ENCODE measurements at places on chromosomes 16 and 17. TPM values are rescaled to one million over a fixed set of nuclear protein-coding genes. Genes with fewer than 3 reads are reported as not detected.
A peak's percentile ranks its signal among the peaks of the same experiment; 100 is the strongest.

KCNH6 gene
- total RNA-seq, result not detected

CTRB2 gene
- not detected for total RNA-seq

ZBTB4 gene
- 16.5 TPM for total RNA-seq

MGAT5B gene
- not detected for total RNA-seq

- DNase-seq, result no peak
- H3K4me1 ChIP-seq, result peaks cover 33% of the 10 kb centered on the region
- H3K27ac ChIP-seq, result no peak overlapping the region
- peaks cover 2% of the 10 kb centered on the region for H3K36me3 ChIP-seq
- no peaks in the 10 kb centered on the region for H3K27me3 ChIP-seq
- peak overlapping the region; percentile 95 for H3K4me3 ChIP-seq
Observed at GRCh38 chr16:11978080-11978479, 1.5 kb downstream of the SNX29 start.

GRCh38 chr16:73420244-73420643, 372.3 kb upstream of the ZFHX3 start:
- no peaks in the 10 kb centered on the region for H3K36me3 ChIP-seq
- no peaks in the 10 kb centered on the region for H3K27me3 ChIP-seq
- no peaks in the 10 kb centered on the region for H3K4me1 ChIP-seq
- no peak for DNase-seq
- no peak overlapping the region for H3K4me3 ChIP-seq

- peak; percentile 65 for DNase-seq
- H3K36me3 ChIP-seq, result peaks cover 27% of the 10 kb centered on the region
Observed at GRCh38 chr16:4064950-4065352, 51.3 kb downstream of the ADCY9 start.

DNA sequence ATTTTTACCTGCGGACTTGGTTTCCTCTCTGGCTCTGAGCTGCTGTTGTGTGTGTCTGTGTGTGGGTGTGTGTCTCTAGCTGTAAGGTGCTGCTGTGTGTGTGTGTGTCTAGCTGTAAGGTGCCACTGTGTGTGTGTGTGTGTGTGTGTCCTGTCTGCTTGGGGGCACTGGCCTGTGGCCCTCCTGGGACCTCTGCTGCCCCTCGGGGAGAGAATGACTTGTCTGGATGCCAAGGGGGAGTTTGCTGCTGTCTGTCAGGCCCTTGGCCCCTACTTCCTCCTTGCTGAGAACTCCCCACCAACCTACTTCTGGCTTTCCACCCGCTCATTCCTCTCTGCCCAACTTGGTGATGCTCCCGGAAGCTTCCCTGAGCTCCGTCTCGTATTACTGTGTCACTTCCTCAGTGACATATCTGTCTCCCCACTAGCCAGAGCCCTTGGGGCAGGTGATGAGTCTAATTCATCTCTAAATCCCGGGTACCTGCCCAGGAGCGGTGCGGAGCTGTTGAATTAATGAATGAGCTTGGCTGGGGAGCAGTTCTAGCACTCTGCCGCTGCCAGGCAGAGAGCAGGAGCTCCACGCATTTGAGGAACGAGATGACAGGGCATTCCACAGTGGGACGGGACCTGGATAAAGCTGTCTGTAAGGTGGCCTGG, 3.5 kb upstream of the LASP1NB start:
- DNase-seq, result peak; percentile 14
- no peak overlapping the region for H3K4me3 ChIP-seq
- H3K36me3 ChIP-seq, result peaks cover 21% of the 10 kb centered on the region
- peaks cover 32% of the 10 kb centered on the region for H3K4me1 ChIP-seq
- peak overlapping the region; percentile 16 for H3K27ac ChIP-seq

- H3K27ac ChIP-seq, result no peak overlapping the region
- H3K27me3 ChIP-seq, result no peaks in the 10 kb centered on the region
- no peak for DNase-seq
- no peaks in the 10 kb centered on the region for H3K36me3 ChIP-seq
Observed at GRCh38 chr16:19850131-19850817, 34.4 kb downstream of the GPRC5B start.

GRCh38 chr16:5002699-5003143, 31.0 kb downstream of the NAGPA start:
- peaks cover 6% of the 10 kb centered on the region for H3K27me3 ChIP-seq
- no peak overlapping the region for H3K27ac ChIP-seq
- H3K36me3 ChIP-seq, result no peaks in the 10 kb centered on the region
- DNase-seq, result no peak
- no peak overlapping the region for H3K4me3 ChIP-seq
- no peaks in the 10 kb centered on the region for H3K4me1 ChIP-seq

DNA sequence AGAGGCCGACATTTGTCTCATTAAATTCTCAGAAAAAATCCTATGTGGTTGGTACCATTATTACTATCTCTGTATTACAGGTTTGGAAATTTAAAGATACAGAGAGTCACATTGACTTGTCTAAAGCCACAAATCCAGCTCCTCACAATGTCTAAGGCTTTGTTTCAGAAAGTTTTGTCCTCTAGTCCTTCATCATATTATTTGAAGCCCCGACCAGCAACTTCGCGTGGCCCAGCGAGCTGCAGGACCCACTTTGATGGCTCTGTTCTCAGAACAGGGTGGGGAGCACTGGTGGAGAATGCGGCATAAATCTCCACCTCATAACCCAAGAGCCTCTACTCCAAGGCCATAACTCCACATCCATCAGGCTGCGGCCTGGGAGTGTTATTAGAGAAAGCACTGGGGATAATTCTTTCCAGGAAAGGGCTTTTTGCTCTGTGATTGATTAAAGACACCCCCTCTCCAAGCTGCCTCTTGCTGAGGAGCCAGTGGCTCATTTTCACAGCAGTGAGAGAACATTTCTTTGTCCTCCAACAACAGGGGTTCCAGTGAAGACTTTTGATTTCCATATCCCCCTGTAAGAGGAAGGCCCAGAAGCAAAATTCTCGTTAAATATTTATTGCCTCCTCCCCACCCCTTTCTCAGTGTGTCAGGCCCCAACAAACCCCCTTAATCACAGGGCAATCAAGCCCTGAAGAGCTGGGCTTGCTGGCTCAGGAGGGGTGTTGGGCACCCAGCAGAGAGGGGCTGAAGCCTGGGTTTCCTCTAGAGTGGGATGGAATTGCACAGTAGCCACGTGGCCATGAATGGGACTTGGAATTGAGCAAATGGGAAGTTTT, 113.7 kb upstream of the CDH11 start:
- no peaks in the 10 kb centered on the region for H3K4me1 ChIP-seq
- no peak for DNase-seq
- H3K27ac ChIP-seq, result no peak overlapping the region
- H3K4me3 ChIP-seq, result no peak overlapping the region
- no peaks in the 10 kb centered on the region for H3K27me3 ChIP-seq

DNA sequence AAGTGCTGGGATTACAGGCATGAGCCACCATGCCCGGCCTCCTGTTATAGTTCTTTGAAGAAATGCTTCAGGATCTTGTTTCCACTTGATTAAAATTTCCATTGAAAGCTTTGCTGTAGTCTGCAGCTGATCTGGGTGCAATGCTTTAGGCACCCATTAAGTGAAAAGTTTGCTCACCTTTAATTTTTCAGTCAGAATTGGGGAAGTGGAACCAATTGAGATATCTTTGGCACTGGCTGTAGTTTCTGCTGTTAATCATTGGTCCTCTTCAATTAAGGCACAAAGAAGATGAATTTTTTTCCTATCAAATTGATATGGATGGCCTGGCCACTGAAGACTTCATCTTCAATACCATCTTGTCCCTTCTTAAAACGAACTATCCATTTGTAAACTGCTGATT, 336.1 kb upstream of the TBX2 start:
- DNase-seq, result no peak
- no peaks in the 10 kb centered on the region for H3K27me3 ChIP-seq
- peaks cover 10% of the 10 kb centered on the region for H3K4me1 ChIP-seq

DNA sequence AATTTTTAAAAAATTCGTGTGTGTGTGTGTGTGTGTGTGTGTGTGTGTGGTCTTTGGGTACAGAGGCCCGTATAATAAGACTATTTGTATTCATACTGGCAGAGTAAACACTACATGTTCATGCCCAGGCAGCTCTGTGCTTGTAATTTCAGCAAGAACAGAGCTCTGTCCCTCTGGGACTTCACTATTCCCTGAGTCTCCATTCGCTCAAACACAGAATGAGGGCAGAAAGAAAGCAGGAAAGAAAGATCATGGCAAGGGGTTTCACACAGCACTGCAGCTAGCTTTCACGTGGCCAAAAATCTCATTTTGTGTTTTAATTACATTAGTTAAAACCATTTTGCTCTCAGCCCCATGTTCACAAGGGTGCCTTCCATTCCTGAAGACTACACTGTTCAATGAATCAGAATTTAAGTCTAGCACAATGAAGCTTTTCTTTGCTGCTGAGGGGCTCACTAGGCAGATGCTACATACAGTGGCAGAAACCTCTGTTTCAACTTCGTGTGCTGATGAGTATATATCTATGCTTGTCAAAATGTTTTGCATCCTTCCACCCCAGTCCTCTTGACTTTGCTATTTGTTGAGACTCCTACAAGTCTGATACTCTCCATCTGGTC, 198.4 kb upstream of the C17orf78 start:
- peaks cover 41% of the 10 kb centered on the region for H3K36me3 ChIP-seq
- no peaks in the 10 kb centered on the region for H3K4me1 ChIP-seq
- H3K4me3 ChIP-seq, result no peak overlapping the region
- H3K27ac ChIP-seq, result no peak overlapping the region

DNA sequence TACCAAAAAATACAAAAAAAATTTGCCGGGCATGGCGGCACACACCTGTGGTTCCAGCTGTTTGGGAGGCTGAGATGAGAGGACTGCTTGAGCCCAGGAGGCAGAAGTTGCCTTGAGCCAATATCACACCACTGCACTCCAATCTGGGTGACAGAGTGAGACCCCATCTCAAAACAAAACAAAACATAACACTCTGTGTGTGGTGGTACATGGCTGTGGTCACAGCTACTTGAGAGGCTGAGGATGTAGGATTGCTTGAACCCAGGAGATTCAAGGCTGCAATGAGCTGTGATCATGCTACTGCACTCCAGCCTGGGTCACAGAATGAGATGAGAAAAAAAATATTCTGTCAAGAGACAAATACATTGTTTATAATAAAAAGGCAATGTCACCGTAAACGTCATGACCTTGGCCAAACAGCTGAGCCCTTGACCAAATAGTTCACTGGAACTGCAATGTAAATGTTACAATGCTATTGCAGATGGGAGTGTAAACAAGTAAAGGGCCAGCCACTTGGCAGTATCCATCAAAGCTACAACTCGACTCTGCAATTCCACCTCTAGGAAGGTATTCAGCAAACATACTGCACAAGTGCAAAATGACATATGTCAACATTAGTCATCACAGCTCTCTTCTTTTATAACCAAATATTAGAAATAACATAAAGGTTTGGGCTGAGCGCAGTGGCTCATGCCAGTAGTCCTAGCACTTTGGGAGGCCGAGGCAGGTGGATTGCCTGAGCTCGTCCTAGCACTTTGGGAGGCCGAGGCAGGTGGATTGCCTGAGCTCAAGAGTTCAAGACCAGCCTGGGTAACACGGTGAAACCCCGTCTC, 16.9 kb downstream of the EARS2 start:
- H3K36me3 ChIP-seq, result peaks cover 15% of the 10 kb centered on the region
- H3K27me3 ChIP-seq, result no peaks in the 10 kb centered on the region
- DNase-seq, result no peak
- H3K4me1 ChIP-seq, result peaks cover 10% of the 10 kb centered on the region
- no peak overlapping the region for H3K4me3 ChIP-seq
- no peak overlapping the region for H3K27ac ChIP-seq

- no peaks in the 10 kb centered on the region for H3K4me1 ChIP-seq
- H3K36me3 ChIP-seq, result peaks cover under 1% of the 10 kb centered on the region
- no peak overlapping the region for H3K4me3 ChIP-seq
- peaks cover 30% of the 10 kb centered on the region for H3K27me3 ChIP-seq
- H3K27ac ChIP-seq, result no peak overlapping the region
Observed at GRCh38 chr17:6780001-6780400, 4.0 kb downstream of the FBXO39 start.

DNA sequence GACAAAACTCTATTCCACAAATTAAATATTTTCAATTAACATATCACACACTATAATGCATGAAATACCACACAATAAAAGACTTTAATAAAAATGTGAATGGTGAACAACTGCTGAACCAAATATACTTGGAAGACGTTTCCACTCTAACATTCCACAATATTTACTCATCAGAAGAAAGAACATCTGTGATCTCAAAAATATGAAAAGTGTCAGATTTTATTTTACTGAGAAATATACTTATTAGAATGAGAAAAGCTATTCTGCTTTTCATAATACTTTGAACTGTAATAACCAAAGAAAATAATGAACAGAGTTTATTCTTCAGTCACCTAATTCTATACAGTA, 181.8 kb upstream of the AXIN2 start:
- no peaks in the 10 kb centered on the region for H3K27me3 ChIP-seq
- DNase-seq, result no peak
- H3K4me1 ChIP-seq, result peaks cover 21% of the 10 kb centered on the region
- no peak overlapping the region for H3K4me3 ChIP-seq
- H3K27ac ChIP-seq, result no peak overlapping the region

DNA sequence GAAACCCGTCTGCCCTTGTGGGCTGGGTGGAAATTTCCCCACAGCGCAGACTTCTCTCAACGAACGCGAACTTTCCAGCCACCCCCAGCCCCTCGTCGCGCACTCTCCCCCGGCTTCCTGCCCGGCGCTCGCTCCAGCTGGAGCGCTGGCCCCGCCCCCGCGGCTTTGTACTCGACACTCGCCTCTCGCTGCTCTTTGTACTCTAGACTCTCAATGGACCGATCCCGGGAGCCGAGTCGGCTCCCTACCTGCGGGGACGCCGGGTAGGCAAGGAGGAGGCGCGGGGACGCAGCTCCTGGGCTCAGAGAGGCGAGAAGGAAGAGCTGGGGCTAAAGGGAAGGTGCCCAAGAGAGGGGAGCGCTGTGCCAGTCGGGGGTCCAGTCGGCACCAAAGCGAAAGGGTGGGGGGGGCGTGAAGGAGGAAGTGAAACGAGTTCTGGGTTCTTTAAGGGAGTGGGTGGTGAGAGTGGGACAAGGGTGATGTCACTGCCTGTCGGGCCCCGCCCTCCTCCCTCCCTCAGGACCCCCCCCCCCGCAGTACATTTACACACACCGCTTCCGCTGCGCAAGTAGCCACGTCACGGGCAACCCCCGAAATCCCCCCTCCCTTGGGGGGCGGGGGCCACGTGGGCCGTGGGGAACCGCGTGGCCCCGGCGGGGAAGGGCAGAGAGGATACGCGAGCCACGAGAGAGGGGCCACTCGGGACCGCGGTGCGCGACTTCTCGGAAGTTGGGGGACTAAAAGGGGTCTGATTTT, 9.7 kb downstream of the KDM6B start:
- peaks cover 17% of the 10 kb centered on the region for H3K36me3 ChIP-seq
- peak; percentile 90 for DNase-seq
- peaks cover 48% of the 10 kb centered on the region for H3K4me1 ChIP-seq
- H3K27me3 ChIP-seq, result no peaks in the 10 kb centered on the region
- H3K4me3 ChIP-seq, result peak overlapping the region; percentile 85

- H3K27ac ChIP-seq, result no peak overlapping the region
- H3K27me3 ChIP-seq, result peaks cover 12% of the 10 kb centered on the region
- no peaks in the 10 kb centered on the region for H3K4me1 ChIP-seq
- no peaks in the 10 kb centered on the region for H3K36me3 ChIP-seq
- no peak for DNase-seq
- H3K4me3 ChIP-seq, result no peak overlapping the region
Observed at GRCh38 chr17:3260600-3260999, 37.6 kb downstream of the OR3A1 start.

DNA sequence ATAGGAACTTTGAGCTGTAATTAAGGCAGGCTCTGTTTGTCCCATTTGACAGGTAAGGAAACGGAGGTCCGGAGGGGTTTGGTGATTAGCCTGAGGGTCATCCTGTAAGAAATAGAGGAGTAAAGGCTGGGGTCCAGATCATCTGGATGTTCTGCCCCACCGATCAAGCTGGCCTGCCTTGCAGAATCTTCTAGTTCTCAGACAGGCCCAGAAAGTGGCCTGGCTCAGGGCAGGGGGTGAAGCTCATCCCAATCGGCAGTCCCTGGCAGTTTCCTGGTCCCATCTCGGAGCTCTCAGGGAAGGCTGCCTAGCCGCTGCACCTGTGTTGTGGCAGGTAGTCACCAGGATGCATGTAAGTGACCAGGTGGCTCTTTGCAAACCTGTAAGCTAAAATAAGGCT, 4.2 kb downstream of the PIMREG start:
- H3K4me1 ChIP-seq, result peaks cover 12% of the 10 kb centered on the region
- H3K27ac ChIP-seq, result no peak overlapping the region
- no peaks in the 10 kb centered on the region for H3K36me3 ChIP-seq
- peaks cover 3% of the 10 kb centered on the region for H3K27me3 ChIP-seq

All from activated CD4-positive, alpha-beta memory T cell treated with anti-CD3 and anti-CD28 coated beads for 36 hours (primary cell).